H7 (cell line): ENCODE measurements at places on chromosomes 16 and 17.
A peak's percentile ranks its signal among the peaks of the same experiment; 100 is the strongest.

DNA sequence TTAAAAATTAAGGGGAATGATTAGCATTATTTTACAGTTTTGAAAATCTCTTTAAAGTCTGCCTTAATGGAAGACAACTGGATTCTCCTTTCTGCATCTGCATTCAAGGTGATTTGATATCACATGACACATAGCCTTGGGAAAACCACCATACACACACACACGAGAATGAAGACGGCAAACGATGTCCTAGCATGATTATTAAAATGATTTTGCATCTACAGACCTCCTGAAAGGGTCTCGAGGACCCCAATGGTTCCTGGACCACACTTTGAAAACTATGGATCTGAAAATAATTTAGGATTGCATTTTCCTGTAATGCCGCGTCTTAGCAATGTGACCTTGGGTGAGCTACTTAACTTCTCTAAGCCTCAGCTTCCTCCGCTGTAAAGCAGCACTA lies 11.8 kb upstream of the CHST4 start:
- peak; percentile 38 for DNase-seq

GRCh38 chr17:73690676-73691075 lies 46.4 kb upstream of the SDK2 start:
- DNase-seq = peak; percentile 75

DNA sequence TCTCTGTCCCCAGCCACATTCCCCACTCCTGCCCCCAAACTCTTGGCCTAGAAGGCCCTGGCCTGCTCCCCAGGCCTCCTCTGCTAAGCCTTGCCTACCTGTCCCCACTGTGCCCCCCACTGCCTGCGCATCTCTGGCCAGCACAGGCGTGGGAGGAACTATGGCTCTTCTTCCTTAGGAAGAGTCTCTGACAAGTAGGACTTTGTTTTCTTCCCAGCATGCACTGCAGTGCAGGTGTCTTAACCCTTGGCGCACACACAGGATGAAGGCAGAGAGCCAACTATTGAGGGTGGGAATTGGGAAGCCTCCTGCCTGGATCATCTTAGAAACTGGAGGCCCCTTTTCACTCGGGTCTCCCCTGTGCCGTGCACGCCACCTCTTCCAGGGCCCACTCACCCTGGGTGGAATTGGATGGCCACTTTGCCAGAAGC lies 3.6 kb downstream of the AMDHD2 start:
- no peak for DNase-seq

DNA sequence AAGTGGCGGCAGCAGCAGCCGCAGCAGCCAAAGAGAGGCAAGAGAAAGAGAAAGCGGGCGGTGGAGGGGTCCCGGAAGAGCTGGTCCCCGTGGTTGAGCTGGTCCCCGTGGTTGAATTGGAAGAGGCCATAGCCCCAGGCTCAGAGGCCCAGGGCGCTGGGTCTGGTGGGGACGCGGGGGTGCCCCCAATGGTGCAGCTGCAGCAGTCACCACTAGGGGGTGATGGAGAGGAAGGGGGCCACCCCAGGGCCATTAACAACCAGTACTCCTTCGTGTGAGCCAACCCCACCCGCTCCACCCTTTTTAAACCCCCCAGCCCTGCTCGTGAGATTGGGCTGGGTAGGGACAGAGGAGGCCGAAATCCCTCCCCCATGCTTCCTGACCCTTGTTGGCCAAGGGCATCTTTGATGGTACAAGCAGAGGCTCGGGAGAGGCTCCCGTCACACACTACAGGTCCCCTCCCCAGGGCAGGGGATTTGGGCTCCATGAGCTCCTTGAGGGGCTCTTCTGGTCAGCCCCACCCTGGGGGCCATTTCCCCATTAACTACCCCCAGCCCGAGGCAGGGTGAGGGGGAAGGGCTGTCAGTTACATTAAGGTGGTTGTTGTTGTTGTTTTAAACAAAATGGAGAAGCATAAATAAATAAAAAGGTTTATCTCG lies 4.6 kb upstream of the ATP2A1 start:
- peak; percentile 96 for DNase-seq

DNA sequence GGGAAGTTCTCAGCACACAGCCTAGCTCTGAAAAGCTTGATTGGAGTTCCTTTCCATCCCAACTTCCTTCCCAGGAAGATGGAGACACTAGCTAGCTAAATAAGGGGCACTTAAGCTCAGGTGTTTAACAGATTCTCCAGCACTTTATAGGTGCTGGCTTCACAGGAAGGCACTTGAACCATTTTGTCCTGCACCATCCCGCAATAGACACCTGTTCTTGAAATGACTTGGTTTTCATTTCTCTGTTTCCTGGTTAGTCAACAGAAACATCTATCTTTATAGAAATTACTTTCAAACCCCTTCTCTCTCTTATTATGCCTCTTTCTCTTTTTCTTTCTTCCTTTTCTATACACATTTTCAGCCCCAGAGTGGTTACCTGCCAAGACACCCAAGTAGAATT lies 409.9 kb upstream of the ZFHX3 start:
- no peak for DNase-seq

DNA sequence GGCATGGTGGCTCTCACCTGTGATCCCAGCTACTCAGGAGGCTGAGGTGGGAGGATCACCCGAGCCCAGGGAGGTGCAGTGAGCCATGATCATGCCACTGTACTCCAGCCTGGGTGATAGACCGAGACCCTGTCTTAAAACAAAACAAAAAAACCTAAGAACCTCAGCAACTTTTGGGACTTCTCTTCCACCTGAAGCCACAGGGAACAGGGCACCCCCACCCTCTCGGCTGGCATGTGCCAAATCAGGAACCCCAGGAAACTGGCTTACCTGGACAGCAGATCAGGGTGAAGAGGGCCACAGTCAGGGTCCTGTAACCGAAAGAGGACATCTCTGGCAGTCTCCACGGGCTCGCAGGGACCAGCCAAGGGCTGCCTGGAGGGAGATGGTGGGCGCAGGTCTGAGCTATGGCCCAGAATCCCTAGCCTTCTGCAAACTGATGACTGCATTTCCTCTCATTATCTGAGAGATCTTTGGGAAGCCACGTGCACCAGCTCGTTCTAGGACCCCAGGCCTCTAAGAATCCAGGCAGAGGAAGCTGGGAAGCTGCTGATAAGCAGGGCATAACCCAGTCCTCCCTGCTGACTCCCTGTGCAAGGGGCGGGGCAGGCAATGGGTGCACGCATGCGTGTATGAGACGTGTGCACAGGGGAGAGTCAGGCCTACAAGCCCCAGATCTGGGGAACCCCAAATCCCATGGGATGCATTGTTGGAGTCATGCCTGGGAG lies 8.4 kb downstream of the PRR29 start:
- no peak for DNase-seq

DNA sequence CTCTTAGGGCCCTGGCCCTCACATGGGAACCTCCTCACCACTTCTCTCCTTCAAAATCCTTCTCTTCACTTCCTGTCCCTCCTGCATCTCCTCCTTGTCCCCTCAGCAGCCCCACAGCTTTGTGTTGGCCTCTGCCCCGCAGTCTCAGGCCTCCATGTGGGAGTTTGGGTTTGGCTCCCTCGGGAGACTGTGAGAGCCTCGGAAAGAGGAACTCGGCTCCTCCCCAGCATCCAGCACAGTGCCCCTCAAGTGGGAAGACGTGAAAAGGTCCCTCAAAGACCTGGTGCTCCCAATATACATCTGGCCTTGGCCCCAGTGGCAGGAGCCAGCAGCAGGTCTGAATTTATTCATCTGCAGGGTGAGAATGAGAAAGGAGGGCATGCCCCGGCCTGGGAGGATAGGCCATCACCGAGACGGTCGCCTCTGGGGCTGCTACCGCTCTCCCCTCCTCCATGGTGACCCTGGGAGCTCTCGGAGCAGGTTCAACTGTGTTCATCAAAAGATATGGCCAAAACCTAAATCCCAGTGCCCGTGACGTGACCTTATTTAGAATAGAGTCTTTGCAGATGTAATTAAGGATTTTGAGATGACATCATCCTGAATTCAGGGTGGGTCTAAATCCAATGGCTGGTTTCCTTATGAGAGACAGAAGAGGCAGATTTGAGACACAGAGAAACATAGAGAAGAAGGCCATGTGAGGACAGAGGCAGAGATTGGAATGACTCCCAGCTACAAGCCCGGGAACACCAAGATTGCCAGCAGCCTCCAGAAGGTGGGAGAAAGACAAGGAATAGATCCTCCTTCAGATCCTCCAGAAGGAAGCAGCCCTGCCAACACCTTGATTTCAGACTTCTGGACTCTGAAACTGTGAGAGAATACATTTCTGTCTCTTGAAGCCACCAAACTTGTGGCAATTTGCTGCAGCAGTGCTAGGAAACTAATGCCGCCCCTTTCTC lies 135.1 kb downstream of the MRM1 start:
- DNase-seq = no peak

DNA sequence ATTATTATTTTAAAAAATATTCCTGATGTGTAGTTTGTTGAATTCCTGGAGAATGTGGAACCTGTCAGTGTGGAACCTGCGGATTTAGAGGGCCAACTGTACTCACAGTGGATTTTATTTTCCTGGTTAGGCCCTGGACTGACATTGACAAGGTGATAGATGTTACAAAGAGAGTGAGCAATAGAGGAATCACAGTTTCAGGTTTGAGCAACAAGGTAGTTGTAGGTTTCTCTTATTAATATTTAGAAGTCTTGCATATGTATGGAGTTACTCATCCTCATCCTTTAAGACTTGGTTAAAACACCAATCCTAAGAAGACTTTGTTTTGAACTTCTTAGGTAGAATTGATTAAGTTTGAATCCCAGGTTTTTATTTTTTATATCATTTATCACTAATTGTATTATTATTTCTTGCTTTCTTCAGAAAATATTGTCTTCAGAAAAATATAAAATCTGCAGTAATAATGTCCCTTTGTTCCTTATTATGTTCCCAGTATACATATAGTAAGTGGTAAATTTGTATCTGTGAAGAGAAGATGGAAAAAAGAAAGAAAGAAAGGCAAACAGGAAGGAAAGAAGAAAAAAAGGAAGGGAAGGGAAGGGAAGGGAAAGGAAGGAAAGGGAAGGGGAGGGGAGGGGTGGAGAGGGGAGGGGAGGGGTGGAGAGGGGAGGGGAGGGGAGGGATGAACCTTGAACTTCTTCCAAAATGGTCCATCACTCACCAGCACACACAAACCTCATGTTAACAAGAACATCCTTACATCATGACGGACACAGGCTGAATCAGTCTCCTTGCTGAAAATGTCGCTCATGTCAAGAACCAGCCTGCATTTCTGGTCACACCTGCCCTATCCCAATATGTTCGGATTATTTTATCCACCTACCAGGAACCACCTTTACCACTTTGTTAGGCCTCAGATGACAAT lies 867.2 kb downstream of the CDH11 start:
- DNase-seq = no peak

DNA sequence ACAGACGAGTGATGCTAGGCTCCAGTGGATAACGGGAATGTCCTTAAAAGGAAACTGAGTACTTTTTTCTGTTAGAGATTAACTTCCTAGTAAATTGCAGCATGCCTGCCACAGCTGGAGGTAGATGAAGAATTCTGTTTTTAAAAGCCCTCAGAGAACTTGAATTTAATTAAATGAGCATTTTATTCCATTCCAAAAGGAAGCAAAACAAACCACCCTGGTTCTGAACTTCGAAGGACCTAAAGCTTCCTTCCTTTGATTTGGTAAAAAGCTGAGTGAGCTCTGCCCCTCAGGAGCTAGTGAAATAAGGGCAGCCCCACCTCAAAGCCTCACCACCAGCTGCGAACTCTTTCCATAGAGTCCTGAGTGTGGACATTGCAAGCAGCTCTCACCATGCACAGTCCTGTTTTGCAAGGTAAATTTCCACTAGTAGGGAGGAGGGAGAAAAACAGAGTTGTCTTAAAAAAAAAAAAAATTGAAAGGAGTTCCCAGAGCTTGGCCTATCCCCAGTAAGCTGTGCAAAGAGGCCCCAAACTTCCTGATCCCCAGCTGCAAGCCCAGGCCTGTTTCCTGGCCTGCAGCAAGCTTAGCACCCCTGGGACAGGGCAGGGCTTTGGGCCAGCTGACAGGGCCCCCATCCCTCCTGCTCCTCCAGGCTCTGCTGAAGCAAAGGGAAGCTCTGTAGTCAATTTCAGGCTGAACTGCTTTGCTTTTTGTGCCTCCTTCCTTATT lies 11.2 kb downstream of the CHD9NB start:
- DNase-seq = no peak

DNA sequence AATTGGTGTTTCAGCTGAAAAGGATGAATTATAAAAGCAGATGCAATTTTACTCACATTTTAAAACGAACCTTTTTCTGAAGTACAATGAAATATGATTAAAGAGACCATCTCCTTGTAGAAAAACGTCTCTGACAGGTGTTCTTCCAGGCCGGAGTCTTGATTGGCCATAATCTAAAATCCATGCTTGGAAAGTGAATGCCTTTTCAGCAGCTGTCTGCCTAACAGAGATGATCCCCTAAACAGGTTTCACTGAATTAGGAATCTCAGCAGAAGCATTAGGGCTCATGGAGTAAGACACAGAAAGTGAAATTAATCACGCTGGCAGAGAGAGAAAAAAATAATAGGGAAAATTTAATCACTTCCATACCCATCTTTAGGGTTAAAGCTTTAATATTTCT lies 39.3 kb upstream of the IRX5 start:
- DNase-seq = no peak

DNA sequence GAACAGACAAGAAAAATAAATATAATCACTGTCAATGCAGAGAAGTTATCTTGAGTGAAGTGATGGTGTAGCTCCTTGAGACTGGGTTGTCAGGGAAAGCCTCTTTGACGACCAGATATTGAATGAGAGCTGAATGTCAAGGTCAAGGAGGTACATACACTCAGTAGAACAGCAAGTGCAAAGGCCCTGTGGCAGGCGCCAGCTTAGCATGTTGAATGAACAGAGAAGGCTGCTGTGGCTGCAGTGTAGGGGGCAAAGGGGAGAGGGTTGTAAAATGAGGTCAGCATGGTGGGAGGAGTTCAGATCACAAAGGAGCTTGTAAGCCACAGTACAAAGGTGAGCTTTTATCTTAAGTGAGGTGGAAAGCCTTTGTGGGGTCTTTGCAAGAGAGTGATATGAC lies 111.5 kb downstream of the ZFHX3 start:
- DNase-seq = no peak

- no peak for DNase-seq
Measured at GRCh38 chr16:4114257-4115208, 1.7 kb downstream of the ADCY9 start.

- no peak for DNase-seq
Measured at GRCh38 chr16:57952909-57953308, 18.0 kb downstream of the CNGB1 start.
